SK-N-DZ (cell line): ENCODE measurements at places on chromosomes 1 and 21.
A peak's percentile ranks its signal among the peaks of the same experiment; 100 is the strongest.

- no peak for DNase-seq
Measured at GRCh38 chr1:78047106-78047505, 1.3 kb downstream of the GIPC2 start.

- no peak for DNase-seq
Measured at GRCh38 chr1:37705399-37705798, 13.1 kb downstream of the CDCA8 start.

DNA sequence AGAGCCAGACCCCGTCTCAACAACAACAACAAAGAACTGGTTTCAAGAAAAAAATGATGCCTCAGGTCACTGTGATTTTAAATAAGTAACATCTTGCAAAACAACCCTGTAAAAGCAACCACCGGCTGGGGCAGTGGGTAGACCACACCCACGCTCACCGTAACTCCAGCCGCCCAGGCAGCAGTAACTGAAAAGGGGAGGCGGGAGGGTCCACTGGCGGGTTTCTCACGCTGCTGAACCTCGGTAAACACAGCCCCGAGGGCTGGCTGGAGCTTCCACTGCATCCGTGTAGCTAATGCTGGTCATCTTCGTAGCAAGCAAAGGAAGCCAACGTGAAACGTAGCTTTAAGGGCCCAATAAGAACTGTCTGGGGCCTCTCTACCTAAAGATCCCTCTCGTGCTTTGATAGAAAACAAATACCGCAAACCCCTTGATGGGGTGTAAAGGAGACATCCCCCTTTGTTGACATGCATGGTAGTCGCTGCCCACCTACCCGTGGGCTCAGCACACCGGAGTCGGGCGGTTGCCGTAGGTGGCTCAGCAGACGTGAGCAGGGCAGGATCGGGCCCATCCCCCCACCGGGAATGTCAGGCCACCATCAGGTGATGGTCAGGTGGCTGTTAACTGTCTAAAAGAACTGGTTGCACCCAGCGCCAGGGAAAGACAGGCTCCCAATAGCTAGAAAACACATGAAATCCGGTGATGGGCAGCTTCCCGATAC lies 4.2 kb downstream of the C1orf159 start:
- no peak for DNase-seq

DNA sequence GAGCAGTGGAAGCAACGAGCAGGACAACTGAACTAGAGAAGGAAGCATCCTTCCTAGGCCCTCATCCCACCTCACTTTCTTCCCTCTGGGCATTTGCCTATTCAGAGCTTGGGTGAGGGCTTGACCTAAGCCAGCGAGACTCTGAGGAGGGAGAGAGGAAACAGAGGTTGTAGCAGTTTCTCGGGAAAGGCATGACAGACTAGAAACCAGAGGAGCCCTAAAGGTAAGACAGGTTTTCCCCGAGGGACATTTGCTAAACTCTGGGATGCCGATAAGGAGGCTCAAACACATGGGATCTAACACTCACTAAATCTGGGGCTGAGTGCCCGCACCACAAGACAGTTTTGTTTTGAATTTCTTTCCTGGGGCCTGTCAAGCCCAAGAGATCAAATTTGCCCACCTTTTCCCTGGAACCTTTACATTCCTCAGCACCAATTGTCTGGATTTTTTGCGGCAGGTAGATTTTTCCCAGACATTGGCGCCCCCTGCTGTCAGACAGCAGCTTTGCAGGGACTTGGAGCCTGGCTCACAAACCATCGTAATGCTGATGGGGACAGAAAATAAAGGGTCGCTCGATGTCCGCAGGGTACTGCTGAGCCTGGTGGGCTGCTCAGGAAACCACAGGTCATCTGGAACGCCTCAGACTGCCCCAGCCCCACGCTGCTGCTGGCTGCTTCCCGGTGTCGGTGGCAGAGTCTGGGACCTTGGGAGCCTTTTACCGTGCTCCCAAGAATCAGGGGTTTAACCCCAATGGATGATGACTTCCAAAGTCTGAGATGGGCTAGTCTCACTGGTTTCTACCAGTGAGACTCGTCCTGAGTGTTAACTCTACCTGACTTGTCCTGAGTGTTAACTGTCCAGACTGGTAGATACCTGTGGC lies 23.4 kb upstream of the TSPAN2 start:
- DNase-seq: peak; percentile 11

DNA sequence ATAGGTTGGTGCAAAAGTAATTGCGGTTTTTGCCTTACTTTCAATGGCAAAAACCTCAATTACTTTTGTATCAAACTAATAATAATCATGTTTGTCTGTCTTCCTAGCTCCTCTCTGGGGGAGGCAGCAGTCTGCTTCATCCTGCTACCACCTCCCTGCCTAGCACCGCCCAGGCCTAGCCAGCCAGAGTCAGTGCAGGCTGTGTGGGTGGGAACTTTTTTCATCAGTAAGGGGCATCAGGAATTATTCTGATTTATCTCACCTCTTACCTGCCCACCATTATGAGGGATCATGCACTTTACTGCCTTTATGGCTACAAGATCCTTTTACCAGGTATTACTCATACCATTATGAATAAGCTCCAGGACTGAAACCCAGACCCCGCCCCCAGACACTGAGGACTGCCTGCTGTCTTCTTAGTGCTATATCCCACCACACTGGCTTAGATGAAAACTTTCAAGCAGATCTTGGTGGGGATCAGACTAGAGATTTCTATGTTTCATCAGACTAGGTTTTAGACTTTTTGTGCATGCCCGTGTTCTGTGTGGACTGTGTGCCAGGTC lies 116.4 kb downstream of the PBX1 start:
- no peak for DNase-seq

DNA sequence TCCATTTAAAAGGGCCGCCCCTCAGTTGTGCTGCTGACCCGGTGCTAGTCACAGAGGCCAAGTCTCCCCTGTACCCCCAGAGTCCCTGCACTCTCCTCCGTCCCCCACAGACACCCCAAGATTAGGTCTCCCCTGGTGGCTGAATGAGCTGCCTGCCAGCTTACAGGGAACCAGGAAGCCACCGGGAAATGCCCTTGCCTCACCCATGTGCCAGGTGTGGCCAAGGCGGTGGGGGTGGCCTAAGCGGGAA lies 32.7 kb downstream of the HSPG2 start:
- no peak for DNase-seq

DNA sequence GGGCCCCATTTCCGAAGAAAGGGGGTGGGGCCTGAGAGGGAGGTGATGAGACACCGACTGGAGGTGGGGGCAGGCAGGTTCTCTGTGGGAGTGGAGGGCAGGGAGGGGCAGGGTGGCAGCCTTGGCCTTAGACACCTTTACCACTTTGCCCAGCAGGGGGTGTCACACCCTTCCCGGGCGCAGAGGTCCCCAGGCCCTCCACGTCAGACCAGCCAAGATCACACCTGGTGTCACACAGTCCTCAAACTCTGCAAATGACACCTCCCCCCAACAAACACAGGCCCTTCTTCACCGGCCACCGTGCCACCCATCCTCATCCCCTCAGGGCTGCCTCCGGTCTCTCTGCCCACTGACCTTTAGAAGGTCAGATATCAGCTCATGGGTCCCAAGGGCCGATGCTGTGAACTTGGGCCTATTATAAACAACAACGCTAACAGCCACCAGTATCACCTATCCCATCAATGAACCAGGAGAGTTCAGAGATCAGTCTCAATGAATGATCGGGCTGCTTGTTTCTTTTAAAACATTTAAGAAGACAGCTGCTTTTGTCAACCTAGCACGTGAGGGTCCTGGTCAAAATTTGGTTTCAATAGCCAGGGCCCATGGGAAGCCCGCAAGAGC lies 103.9 kb downstream of the CASZ1 start:
- DNase-seq: no peak

- no peak for DNase-seq
Measured at GRCh38 chr1:57111175-57111574, 145.4 kb upstream of the C8B start.

- no peak for DNase-seq
Measured at GRCh38 chr1:55190109-55190508, 25.1 kb downstream of the USP24 start.

DNA sequence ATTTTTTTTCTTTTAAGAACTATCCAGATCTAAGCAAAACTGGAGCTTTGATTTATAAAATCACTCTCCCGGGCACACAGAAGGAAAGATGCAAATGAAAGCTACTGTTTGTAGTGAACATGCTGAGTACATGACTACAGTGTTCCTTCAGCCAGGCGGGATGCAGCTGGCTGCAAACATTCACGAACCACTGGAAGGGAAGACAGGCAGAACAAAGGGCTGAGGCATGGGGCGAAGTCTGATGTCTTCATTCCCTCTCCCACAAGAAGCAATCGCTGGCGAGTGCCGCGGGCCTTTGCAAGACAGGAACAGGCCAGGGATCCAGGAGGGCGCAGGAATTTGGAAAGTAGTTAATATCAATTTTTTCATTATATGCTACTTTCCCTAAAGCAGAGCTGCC lies 257.9 kb upstream of the AJAP1 start:
- DNase-seq: no peak

DNA sequence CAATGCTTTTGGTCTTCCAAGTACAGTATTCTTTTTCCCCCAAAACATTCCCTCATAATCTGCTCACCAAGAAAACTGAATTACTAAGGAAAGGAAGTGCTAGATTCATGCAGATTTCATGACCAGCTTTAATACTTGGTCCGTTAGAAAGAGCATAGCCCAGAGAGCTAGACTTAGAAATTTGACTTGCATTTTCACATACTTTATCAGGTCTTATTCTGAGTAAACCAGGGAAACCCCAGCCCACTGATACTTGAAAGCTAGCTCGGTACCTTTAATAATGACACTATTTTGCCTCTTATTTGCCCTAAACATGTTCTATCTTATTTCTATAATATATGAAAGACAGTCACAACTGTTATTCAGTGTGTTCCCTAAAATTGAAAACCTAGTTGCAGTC lies 204.5 kb downstream of the TTLL7 start:
- no peak for DNase-seq

- no peak for DNase-seq
Measured at GRCh38 chr1:76410499-76410898, 336.0 kb downstream of the ST6GALNAC3 start.

GRCh38 chr1:61842036-61842435 lies 99.8 kb downstream of the PATJ start:
- no peak for DNase-seq

GRCh38 chr1:18949686-18950400 lies 6.6 kb downstream of the IFFO2 start:
- peak; percentile 35 for DNase-seq

DNA sequence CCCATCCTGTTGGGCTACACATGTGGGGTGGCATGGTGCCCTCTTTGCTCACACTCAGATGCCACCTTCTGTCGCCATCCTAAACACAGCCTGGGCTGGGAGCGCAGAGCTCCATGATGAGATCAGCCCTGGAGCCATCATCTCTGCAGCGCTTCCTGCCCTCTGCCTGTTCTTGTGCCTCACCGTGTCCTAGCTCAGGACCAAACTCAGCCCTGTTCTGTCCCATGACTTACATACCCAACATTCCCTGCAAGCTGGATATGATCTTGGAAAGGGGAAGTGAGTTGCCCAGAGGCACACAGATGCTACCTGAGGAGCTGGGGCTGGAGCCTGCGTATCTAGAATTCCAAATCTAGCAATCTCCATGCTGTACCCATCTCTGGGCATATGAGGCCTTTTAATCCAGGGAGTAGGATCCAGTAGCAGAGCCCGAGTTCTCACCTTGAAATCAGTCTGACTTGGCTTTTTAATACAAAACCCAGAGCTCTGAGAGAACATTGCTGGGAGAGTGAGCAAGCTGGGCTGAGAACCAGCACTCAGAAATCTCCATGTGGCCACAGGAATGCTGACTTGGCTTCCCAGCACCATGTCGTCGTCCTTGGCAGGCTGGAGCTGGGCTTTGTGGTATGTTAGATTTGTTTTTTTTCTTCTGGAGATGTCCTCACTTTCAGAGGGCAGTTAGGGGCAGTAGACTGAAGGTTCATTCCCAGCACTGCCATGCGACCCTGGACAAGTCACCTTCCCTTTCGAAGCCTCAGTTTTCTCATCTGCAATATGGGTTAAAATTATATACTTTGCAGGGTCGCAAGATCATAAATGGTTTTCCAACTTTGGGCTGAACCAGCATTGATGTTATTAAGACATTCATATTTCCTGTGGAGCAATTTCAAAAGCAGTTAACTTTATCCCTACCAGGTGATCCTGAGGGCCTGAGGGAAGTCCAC lies 2.6 kb downstream of the ALPL start:
- no peak for DNase-seq

GRCh38 chr1:30642391-30643120 lies 80.8 kb downstream of the MATN1 start:
- no peak for DNase-seq

GRCh38 chr21:42593007-42593814 lies 60.2 kb upstream of the PDE9A start:
- peak; percentile 62 for DNase-seq

DNA sequence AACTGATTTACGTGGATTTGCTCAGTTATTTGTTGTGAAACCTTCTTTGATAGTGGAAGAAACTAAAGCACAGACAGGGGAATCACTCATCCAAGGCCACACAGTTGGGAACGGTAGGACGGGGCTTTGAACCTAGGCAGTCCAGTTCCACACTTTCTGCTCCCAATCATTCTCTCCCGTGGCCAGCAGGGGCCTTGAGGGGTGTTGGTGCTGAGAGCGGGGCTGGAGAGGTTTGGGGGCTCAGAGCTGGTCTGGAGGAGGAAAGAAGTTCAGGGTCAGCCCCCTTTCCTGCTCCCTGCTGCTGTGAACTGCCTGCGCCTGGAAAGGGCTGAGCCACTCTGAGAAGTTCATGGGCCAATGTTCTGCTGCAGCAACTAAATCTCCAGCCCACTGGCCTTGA lies 31.4 kb upstream of the ACTL8 start:
- no peak for DNase-seq
